Spleen (tissue), 13 donors: ENCODE measurements at places on chromosomes 1 and 21.
A peak's percentile ranks its signal among the peaks of the same experiment; 100 is the strongest.

DNA sequence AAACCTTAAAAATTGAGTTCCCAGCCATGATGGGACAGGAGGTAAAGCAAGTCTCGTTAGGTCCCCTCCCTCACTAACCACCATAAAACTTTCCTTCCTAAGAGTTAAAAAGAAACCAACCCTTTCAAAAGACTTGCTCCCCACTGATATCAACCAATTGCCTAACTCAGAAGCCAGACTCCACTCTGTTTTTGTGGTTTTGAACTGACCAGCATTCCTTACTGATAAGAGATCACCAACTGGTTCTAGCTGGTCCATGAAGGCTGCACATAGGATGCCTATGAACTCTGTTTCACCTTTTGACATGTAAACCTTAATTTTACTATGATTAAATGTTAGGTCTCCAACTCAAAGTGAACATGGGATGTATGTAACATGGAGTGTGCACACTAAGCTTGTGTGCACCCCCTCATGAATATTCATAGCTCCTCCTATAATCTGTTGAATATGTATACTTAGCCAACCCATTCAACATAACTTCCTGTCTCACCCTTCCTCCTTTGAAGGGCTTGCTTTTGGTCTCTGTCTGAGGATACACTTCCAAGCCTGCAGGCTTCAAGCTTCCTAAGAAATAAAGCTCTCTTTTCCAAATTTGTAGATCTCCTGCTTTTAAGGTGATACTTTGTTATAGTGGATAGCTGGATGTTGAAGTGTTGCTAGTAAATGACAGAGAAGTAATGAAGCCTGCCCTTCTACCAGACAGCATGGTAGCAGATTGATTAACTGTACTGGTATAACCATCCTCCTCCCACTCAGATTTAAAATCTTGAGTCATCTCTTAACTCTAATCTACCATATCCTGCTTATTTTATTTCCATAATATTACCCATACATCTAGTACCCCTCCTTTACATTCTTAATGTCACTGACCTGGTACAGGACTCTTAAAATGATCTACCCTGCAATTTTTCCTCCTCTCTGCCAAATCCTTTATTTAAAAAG lies 95.6 kb downstream of the ZNF644 start:
- no peaks in the 10 kb centered on the region for H3K27me3 ChIP-seq
- peaks cover 37% of the 10 kb centered on the region for H3K4me1 ChIP-seq
- peaks cover 11% of the 10 kb centered on the region for H3K36me3 ChIP-seq
- no peak for DNase-seq
- H3K27ac ChIP-seq, result no peak overlapping the region
- H3K4me3 ChIP-seq, result no peak overlapping the region

DNA sequence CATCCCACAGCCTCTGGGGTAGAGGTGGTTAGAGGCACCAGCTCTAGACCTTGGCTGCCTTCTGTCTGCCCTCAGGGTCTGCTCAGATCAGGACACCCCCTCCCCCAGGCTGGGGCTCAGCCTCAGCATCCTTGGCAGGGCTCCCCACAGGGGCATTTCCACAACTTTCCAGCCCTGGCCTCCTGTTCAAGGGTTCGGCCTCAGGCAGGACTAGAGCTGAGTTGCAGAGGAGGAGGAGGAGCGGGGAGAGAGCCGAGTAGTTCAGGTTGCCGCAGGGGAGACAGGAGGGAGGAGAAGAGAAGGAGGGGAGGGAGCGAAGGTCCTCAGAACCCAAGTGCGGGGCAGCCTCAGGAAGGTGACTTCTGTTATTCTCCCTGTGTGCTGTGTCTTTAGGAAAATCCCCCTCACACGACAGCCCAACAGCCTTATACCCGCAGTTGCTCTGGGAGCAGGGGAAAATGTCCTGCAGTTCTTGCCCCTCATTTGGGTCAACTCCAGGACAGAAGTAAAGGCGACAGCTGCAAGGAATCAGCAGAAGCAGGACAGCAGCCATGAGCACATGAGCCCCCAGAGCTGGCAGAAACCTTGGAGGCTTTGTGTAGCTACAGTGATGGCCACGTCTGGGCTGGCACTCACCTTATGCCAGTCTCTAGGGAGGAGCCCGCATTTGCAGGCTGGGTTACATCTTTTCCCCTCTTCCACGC lies 46.5 kb upstream of the TENT5B start:
- DNase-seq, result no peak
- no peaks in the 10 kb centered on the region for H3K36me3 ChIP-seq
- no peak overlapping the region for H3K4me3 ChIP-seq
- H3K27ac ChIP-seq, result no peak overlapping the region
- H3K4me1 ChIP-seq, result no peaks in the 10 kb centered on the region
- H3K27me3 ChIP-seq, result no peaks in the 10 kb centered on the region

- H3K27ac ChIP-seq, result no peak within 1 kb of the TSS
- peaks cover 84% of the 10 kb centered on the region for H3K27me3 ChIP-seq
- DNase-seq, result no peak
- H3K4me1 ChIP-seq, result no peaks in the 10 kb centered on the region
- H3K4me3 ChIP-seq, result peak within 1 kb of the TSS; percentile 51
Observed at GRCh38 chr1:209583408-209583807, at the start of gene CAMK1G. Gene CAMK1G (plus strand): TSS chr1:209583714. CDS start chr1:209594984, 11,270 bp downstream.

DNA sequence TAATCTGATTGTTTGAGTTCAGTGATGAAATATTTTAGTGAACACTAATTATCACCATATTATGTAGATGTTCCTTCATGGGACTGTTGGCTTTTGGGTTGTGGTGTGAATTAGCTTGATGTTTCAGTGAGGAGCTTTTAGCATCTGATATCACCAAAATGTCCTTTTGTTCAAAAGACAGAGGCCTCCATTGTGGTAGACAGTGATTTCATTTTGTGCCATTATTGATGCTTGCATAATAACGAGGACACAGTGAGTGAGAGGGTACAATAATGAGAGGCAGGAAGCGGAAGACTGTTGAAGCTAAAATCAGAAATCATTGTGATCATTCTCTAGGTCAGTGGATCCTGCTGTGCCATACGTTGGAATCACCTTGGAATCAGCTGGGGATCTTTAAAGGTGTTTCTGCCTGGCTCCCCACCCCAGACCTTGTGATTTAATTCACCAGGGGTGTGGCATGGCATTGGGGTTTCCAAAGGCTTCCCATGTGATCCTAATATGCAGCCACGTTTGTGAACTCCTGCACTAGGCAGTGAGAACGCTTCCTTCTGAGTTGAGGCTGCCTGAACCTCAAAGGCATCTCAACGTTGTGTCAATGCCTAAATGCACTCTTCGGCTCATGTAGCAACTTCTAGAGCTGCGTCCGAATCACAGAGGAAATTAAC lies 82.1 kb upstream of the KIF1B start:
- DNase-seq, result no peak
- no peak overlapping the region for H3K4me3 ChIP-seq
- H3K27ac ChIP-seq, result no peak overlapping the region

DNA sequence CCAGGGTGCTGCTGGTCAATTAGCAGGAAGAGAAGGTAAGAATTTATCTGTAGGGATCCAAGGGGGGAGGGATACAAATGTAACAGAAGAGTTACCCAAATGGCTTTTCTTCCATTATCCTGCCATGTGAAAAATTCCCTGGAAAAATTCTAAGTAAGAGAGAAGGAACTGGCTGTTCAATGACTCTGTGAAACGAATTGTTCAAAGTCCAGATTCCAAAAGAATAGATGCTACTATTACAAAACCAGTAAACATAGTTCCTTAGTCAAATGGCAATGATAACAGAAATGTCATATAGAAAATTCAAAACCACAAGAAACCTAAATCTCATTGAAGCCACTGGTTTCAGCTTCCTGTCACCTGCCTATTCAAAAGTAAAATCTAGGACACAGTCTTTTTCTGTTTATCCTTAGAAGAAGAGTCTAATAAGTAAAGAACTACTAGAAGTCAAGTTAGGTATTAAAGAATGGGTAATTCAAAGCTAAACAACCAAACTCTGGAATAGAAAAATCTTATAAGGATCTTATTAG lies 102.6 kb downstream of the ZNF644 start:
- no peaks in the 10 kb centered on the region for H3K27me3 ChIP-seq
- peaks cover 13% of the 10 kb centered on the region for H3K36me3 ChIP-seq
- DNase-seq, result no peak
- H3K4me1 ChIP-seq, result peaks cover 54% of the 10 kb centered on the region
- H3K4me3 ChIP-seq, result no peak overlapping the region
- no peak overlapping the region for H3K27ac ChIP-seq

GRCh38 chr1:117171900-117172511 lies 38.7 kb downstream of the VTCN1 start:
- H3K27me3 ChIP-seq, result no peaks in the 10 kb centered on the region
- no peak for DNase-seq
- no peaks in the 10 kb centered on the region for H3K4me1 ChIP-seq
- H3K36me3 ChIP-seq, result no peaks in the 10 kb centered on the region

- H3K4me3 ChIP-seq, result no peak overlapping the region
- H3K27me3 ChIP-seq, result no peaks in the 10 kb centered on the region
- no peak overlapping the region for H3K27ac ChIP-seq
- H3K36me3 ChIP-seq, result no peaks in the 10 kb centered on the region
- DNase-seq, result no peak
Observed at GRCh38 chr1:57162607-57163261, 196.9 kb upstream of the C8B start.

DNA sequence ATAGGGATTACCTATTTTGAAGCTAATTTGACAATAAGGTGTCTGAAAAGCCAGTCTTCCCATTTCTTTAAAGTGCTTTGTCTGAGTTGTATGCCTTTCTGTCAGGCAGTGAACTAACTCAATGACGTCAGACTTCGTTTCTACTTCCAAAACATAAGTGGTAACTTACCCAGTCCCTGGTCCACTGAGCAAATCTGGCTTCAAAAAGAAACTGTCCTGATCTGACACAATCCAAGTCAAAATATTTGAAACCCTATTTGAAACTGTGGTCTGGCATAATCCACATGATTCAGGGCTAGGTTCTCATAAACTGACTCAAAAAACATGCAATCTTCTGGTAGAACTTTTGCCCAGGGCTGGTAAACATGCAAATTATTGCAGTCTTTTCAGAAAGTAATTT lies 34.0 kb downstream of the DIRAS3 start:
- no peak overlapping the region for H3K4me3 ChIP-seq
- DNase-seq, result no peak
- no peaks in the 10 kb centered on the region for H3K27me3 ChIP-seq
- no peak overlapping the region for H3K27ac ChIP-seq

- no peak overlapping the region for H3K4me3 ChIP-seq
- H3K27me3 ChIP-seq, result no peaks in the 10 kb centered on the region
- no peaks in the 10 kb centered on the region for H3K36me3 ChIP-seq
- no peak overlapping the region for H3K27ac ChIP-seq
Observed at GRCh38 chr1:229249854-229250644, 20.9 kb upstream of the RAB4A start.

DNA sequence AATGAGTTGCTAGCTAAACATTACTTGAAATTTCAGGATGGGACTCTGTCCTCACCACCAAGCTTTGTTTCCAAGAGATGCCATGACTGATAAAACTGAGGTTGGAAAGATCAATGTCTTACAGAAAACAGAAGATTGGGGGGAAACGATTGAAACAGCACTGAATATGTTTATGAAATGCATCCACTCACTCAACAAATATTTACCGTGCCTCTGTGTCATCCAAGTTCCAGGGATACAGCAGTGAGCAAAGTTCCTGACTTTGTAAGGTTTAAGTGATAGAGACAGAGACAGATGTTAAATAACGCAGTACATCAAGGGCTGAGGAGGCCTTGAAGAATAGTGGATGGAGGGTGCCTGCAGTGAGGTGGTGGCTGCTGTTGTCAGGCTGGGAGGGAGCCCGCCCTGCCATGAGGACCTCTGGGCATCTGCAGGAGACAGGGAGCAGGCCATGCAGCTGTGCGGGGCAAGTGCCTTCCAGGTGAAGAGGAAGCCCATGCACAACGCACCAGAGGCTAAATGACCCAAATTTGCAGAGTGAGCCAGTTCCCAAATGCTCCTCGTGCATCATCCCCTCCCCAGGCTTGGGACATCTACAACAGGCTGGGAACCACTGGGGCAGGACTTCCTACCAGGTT lies 108.0 kb downstream of the HLCS start:
- no peak for DNase-seq
- no peak overlapping the region for H3K4me3 ChIP-seq
- H3K27ac ChIP-seq, result no peak overlapping the region
- peaks cover 22% of the 10 kb centered on the region for H3K4me1 ChIP-seq
- H3K36me3 ChIP-seq, result no peaks in the 10 kb centered on the region
- H3K27me3 ChIP-seq, result no peaks in the 10 kb centered on the region

DNA sequence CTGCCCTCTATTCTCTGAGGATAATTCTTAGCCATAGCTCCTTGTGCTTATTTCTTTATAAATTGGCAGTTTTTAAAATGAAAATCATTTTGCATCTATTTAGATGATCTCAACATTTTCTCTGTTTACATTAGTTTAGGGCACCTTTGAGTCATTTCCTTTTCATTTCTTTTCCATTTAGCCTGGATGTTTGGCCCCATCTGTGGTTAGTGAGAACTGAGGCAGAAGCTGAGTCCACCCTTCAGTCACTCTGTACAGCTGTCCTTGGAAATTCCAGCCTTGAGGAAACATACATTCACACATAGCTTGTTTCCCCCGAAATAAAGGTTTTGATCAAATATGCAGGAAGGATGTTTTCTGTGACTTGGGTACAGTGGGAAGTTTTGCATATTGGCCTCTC lies 123.7 kb downstream of the NTNG1 start:
- no peak overlapping the region for H3K4me3 ChIP-seq
- no peak overlapping the region for H3K27ac ChIP-seq
- H3K27me3 ChIP-seq, result no peaks in the 10 kb centered on the region
- H3K4me1 ChIP-seq, result no peaks in the 10 kb centered on the region

DNA sequence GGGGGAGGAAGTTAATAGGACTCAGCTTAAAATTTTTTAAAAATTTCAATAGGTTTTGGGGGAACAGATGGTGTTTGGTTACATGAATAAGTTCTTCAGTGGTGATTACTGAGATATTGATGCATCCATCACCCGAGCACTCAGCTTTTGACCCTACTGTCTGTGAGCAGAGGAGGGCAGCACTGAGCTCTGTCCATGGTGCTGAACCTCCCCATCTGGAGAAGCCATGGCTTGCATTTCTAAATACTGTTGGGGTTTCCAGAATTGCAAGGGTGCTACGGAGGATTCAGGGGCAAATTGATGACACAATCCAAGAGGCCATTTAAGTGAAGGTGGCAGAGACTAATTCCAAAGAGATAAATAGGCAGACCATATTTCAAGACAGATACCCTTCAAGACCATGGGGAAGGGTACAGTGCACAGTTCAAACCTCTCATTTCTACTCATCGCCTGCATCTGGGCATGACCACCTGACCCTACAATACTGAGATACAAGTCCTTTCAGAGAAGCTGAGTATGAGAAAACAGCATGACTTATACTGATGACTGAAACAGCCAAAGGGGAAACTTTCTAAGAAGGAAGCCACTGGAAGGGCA lies 17.2 kb downstream of the SYT2 start:
- peaks cover 60% of the 10 kb centered on the region for H3K27me3 ChIP-seq
- H3K36me3 ChIP-seq, result no peaks in the 10 kb centered on the region
- H3K27ac ChIP-seq, result no peak overlapping the region
- H3K4me1 ChIP-seq, result no peaks in the 10 kb centered on the region
- no peak overlapping the region for H3K4me3 ChIP-seq
